ENCODE measurements at places on chromosomes 5 and 9.
A peak's percentile ranks its signal among the peaks of the same experiment; 100 is the strongest.

DNA sequence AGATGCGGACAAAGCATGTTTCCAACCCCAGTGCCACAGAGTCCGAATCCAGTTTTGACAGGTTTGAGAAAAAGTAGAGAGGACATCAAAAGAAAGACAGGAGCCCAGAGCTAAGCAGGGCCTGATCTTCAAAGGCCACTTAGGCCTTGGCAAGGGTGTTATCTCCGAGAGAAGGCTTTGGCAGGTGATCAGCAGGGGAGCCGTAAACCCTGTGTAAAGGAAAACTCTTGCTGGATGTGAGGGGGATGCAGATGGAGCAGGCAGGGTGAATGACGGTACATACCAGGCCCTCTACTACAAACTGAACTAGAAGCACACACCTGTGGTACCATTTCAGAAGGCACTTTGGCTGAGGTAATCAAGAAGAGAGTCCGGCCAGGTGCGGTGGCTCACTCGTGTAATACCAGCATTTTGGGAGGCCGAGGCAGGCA is 1.4 kb upstream of the HNRNPH1 start:
- peaks cover 7% of the 10 kb centered on the region for H3K4me1 ChIP-seq
- peaks cover 41% of the 10 kb centered on the region for H3K36me3 ChIP-seq
- H3K4me3 ChIP-seq, result peak overlapping the region; percentile 98
- peak overlapping the region; percentile 27 for H3K27ac ChIP-seq

DNA sequence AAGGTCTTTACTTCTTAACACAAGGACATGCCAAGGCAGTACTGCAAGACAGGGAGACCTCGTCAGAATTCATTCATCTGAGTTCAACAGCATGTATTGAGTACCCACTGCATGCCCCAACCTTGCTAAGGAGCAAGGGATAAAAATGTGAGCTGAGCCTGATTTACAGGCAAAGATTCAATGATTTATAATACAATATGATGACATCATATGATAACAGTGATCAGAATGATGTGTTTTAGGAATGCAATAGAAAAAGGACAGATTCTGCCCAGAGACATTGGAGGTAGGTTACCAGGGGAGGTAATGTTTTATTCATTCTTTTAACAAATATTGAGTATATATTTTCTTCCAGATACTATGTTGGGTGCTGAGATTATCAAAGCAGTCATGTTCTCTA is 406.6 kb downstream of the ARHGEF28 start:
- no peaks in the 10 kb centered on the region for H3K36me3 ChIP-seq
- no peak for DNase-seq
- H3K4me3 ChIP-seq, result no peak overlapping the region
- H3K27ac ChIP-seq, result no peak overlapping the region
- no peaks in the 10 kb centered on the region for H3K27me3 ChIP-seq
- no peaks in the 10 kb centered on the region for H3K4me1 ChIP-seq

DNA sequence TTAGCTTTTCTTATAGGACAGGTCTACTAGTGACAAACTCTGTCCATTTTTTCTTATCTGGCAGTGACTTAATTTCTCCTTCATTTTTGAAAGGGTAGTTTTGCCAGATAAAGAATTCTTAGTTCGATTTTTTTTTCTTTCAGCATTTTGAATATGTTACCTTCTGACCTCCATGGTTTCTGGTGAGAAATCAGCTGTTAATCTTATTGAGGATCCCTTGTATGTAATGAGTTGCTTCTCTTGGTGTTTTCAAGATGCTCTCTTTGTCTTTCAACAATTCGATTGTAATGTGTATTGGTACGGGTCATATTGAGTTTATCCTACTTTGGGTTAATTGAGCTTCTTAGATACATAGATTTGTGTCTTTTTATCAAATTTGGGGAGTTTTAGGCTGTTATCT is 12.5 kb downstream of the PAIP2 start:
- no peaks in the 10 kb centered on the region for H3K4me1 ChIP-seq
- peaks cover 10% of the 10 kb centered on the region for H3K36me3 ChIP-seq
- no peaks in the 10 kb centered on the region for H3K27me3 ChIP-seq

- no peaks in the 10 kb centered on the region for H3K4me1 ChIP-seq
- H3K4me3 ChIP-seq, result no peak overlapping the region
- no peak for DNase-seq
- H3K27ac ChIP-seq, result no peak overlapping the region
Observed at GRCh38 chr5:170736966-170737365, 46.6 kb upstream of the GABRP start.

- no peaks in the 10 kb centered on the region for H3K27me3 ChIP-seq
- H3K36me3 ChIP-seq, result peaks cover 8% of the 10 kb centered on the region
- no peak for DNase-seq
- no peak overlapping the region for H3K27ac ChIP-seq
- H3K4me3 ChIP-seq, result peak overlapping the region; percentile 85
Observed at GRCh38 chr5:1110307-1111240, 1.3 kb downstream of the SLC12A7 start.

All from H9 (cell line).